ENCODE measurements at places on chromosomes 11 and 22.

- no peak for DNase-seq
These were observed 16.8 kb downstream of the RAB30 start for GRCh38 chr11:83054904-83055380.

DNA sequence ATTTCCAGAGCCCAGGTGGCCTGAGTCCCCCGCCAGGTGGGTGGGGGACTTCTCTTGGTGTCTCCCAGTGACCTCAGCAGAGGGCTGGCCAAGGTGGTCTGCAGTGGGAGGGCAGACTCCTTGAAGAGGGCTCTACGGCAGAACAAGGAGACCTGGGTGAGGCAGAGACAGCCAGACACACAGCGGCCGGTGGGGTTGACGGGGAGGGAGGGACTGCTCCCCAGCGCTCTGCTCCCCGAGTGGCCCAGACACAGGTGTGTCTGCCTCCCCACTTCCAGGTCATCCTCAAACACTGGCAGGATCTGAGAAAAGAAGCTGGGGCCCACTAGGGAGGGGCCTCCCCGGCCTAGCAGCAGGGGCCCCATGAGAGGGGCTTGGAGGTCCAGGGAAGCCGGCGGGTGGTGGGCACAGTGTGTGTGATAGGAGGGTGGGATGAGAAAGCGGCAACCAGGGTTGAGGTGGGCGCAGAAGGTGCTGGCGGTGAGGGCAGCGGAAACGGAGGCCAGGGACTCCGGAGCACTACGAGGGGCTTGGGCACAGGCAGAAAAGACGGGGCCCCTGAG is 30.1 kb downstream of the SYT7 start:
- no peak for DNase-seq

DNA sequence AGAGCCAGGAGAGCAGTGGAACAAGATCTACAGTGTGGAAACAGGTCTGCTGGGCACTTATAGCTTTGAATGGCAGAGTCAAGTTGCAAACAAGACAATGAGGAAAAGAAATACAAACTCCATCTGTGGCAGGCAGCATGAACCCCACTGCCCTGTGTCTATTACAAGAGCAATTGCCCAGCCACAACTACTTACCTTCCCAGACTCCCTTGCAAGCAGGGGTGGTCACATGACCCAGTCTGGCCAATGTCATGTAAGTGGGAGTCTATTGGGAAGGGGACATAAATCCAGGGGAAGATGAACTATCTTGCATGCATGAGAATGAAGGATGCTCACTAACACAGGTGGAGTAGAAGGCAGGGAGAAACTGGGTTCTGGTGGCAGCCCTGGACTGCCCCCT is 44.1 kb upstream of the RFPL3 start:
- DNase-seq: no peak

- no peak for DNase-seq
These were observed 81.0 kb upstream of the CTSC start for GRCh38 chr11:88418508-88418907.

- DNase-seq: no peak
These were observed at the start of gene CD3D for GRCh38 chr11:118342503-118343161. TSS of gene CD3D (minus strand) at chr11:118342705. CDS start at chr11:118342607, 98 bp downstream.

- no peak for DNase-seq
These were observed 817.2 kb downstream of the LRRC4C start for GRCh38 chr11:40642284-40642683.

- DNase-seq: no peak
These were observed 76.9 kb upstream of the TOP3B start for GRCh38 chr22:22059291-22060002.

DNA sequence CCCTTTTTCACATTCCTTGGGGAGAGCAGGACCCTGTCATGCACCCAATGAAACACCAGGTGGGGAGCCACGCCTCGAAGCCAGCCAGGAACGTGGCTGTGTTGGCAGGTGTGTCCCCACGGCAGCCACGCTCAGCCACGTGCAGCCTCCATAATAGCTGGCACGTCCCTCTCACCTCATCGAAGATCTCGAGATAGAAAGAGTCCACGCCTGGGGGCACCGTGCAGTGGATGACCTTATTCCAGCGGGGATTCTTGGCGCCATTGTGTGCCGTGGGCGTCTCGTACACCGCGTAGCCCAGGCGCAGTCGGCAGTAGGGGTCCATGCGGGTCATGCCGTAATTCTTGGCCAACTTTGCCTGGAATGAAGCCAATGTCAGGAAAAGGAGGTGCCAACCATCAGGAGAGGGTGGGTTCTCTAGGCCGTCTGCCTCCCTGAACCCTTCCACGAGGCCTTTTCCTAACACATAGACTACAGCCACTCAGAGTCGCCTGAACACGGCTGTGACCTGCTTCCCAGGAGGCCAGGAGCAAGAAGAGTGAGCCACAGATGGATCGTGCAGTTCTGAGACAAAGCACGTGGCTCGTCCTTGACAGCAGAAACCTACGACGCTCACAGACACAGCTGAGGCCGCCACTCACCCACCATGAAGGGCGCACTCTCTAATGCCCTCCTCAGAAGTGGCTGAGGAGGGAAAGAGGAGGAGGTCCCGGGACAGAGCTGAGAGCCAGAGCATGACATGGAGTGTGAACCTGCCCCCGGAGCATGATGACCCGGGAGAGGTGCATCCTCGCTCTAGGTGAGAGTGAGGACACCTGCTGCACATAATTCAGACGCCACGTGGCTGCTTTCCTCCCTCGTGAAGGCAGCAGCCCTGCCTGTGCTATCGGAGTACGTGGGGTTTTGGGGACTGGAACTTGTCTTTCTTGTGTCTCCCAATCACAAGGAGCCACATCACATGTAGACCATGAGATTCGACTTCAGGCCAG is 19.1 kb downstream of the TOLLIP start:
- DNase-seq: no peak

DNA sequence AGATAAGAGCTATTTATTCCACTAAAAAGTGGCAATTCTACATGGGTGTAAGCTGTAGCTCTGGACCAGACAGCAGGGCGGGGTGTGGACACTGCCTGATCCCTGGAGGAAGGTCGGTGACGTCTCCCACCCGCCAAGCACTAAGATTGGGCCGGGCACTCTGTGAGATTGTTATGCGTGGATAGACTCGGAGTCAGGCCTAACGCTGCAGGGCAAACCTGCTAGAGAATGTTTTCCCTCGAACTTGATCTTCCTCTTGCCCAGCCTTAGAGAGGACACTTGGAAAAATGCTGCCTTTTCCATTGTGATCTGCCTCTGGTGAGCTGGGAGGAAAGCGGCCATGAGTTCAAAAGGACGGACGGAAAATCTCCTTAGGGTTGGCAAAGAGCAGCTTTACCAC is 1273.4 kb downstream of the TBC1D22A start:
- no peak for DNase-seq

- DNase-seq: peak; percentile 67
These were observed 979 bp downstream of the ZBED5 start for GRCh38 chr11:10856689-10857458.

GRCh38 chr22:47334601-47335000 is 572.2 kb downstream of the TBC1D22A start:
- DNase-seq: no peak

DNA sequence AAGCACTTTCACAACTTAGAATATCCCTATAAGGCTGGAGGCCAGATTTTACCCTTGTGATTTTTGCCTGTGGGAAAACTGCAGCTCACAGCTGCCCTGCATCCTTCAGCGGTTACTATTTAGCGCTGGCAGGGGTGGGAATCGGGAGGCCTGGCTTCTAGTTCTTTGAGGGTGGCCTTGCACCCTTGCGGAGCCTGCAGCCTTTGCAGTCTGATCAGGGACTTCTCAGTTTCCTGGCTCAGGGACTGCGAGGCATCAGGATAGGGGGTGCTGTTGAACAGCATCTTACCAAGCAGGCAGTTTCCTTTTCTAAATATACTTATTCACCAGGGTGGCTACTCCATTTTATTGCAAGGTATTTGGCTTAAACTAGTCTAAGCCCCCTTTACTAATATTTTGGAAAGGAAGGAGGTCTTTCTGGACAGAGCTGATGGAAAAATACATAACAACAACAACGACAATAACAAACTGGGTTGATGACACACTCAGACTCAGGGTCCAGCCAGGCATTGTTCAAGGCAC is 2.9 kb upstream of the APOA1 start:
- no peak for DNase-seq

GRCh38 chr22:50670513-50670912 is 2.1 kb upstream of the SHANK3 start:
- peak; percentile 37 for DNase-seq

DNA sequence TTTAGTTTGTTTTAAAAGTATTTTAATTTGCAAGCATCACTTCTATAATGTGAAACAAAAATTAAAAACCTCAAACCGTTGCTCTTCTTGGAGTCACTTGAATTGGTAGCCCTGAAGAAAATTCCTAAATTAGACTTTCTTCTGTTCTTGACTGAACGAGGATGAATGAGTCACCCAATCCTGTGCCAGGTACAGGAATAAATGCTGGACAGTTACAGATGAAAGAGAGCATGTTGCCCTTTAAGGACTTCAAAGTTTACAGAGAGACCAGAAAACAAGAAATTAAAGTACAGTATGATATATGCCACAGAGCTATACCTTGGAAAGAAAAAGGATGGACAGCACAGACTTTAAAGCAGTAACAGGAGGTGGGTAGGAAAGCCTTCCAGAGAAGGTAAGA is 41.3 kb upstream of the CXCR5 start:
- no peak for DNase-seq

DNA sequence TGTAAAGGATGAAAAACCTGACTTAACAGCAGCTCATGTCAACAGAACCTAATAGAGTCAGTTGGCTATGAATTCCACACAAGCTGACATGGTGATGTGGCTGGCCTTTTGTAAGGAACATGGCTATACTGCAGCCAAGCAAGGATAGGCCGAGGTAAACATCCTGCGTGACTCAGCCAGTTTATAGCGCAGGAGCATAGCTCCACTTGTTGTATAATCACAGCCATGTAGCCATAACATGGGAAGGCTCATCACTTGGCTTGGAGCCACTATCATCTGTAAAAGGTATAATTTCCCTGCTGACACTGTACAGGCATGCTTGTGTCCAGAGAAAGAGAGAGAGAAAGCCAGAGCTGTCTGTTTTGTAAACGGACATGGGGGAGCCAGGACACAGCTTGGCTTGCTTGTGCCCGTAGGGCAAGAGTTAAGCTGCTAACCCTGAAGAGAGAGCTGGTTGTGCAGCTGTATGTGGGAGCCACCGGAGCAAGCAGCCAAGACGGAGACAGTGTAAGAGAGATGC is 104.4 kb upstream of the PLET1 start:
- DNase-seq: peak; percentile 55

DNA sequence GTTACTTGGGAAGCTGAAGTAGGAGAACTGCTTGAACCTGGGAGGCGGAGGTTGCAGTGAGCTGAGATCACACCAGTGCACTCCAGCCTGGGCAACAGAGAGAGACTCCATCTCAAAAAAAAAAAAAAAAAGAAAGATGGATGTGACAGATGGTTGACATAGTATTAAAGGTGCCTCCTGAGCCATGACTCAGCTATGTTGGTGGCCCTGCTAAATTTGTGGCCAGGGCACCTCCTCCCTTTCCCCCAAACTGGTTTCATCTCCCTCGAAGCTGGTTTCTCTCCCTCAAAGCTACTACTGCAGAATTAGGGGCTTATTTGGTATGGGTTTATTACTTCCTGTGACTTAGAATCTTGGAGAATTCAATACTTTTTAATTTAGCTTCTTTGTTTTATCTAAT is 31.5 kb downstream of the SDHD start:
- no peak for DNase-seq

- DNase-seq: no peak
These were observed 11.0 kb upstream of the AMOTL1 start for GRCh38 chr11:94757037-94757735.

DNA sequence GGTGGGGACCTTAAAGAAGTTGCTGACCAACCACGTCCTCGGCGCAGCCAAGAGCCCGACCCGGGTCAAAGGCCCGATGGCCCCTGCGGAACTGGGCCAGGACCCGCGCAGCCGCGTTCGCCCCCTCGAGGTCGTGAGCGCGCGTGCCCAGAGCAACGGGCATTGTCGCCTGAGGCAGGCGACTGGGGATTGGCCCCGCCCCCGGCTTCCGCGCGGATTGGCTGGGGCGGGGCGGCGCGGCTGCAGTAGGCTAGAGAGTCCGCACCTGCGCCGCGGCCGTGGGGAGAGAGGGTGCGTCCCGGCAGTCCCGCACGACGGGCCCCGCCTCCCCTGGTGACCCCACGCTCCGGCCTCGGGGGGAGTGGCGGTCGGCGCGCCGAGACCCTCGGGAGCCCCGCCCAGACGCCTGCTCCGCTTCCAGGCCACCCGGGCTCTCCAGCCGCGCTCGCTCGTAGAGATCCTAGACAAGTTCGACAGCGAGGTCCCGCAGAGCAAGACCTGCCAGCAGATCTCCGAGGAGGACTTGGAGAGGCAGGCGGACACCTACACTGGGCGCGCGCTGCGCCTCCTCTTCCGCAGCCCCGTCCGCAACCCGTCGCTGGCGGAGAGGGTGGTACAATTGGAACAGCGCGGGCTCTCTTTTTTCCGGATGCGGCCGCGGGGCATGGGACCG is 8.3 kb upstream of the PPIL2 start:
- peak; percentile 85 for DNase-seq

GRCh38 chr22:44391015-44391414 is 78.3 kb upstream of the SHISAL1 start:
- peak; percentile 35 for DNase-seq

DNA sequence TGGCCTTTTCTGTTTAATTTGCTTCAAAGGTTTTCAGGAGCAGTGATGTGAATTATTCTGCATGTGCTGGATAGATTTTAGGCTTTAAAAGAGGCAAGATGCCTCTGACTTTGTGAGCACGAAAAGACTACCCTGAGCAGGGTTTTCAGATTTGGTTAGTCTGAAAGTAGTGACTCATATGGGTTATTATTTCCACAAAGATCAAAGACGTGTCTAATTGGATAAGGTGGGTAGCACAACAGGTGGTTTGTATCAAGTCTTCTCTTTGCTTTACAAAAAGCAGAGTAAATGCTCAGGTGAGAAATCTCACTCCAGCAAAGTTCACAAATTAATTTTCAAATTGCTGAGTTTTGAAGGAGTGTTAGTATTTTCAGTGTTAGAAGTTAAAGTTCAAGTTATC is 37.6 kb upstream of the DBX1 start:
- DNase-seq: no peak

DNA sequence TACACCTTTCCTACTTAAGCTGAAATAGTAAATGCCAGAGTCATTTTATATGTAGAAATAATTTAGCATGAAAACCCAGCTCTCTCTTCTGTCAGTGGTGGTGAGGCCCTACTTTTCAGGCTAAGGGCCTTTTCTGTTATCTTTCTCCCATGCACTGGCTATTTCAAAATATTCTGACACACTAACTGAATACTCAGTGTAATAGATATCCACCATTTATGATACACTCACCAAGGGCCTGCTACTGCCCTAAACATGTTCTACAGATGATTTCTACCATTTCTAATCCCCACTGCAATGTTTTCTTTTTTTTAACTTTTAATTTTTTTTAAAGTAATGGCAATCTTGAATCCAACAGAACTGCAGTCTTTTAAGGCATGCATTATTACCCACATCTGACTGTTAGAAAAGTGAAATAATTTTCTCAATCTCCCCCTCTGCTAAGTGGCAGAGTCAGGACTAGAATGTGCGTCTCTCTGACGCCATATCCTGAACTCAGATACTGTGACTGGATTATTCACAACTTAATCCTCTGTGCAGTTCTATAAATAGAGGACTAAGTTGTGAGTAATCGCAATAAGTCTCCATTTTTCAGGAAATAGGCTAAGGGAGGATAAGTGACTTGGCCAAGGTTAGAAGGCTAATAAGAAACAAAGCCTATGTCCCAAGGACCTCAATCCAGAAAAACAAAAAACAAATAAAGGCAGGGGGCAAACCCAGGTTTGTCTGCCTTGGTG is 44.0 kb downstream of the GRAMD1B start:
- no peak for DNase-seq

- DNase-seq: no peak
These were observed 2.2 kb downstream of the SLC3A2 start for GRCh38 chr11:62882788-62883501.
